ENCODE measurements at places on chromosomes 12 and 14.

- DNase-seq: no peak
Measured at GRCh38 chr12:53750812-53751335, 905 bp downstream of the CISTR start.

- DNase-seq: no peak
Measured at GRCh38 chr12:3361146-3361545, 129.9 kb upstream of the PRMT8 start.

GRCh38 chr14:53003776-53004175, 52.9 kb upstream of the FERMT2 start:
- DNase-seq: no peak

GRCh38 chr12:19779395-19780056, 340.2 kb downstream of the AEBP2 start:
- DNase-seq: no peak

- DNase-seq: no peak
Measured at GRCh38 chr12:41293011-41293410, 104.9 kb downstream of the PDZRN4 start.

GRCh38 chr14:61438860-61439765, 117.7 kb downstream of the PRKCH start:
- no peak for DNase-seq

GRCh38 chr14:100321473-100322137, 1.5 kb upstream of the SLC25A47 start:
- DNase-seq: no peak

GRCh38 chr14:46139649-46140048, 511.9 kb downstream of the RPL10L start:
- no peak for DNase-seq

- DNase-seq: no peak
Measured at GRCh38 chr12:29212682-29213403, 63.8 kb downstream of the FAR2 start.

DNA sequence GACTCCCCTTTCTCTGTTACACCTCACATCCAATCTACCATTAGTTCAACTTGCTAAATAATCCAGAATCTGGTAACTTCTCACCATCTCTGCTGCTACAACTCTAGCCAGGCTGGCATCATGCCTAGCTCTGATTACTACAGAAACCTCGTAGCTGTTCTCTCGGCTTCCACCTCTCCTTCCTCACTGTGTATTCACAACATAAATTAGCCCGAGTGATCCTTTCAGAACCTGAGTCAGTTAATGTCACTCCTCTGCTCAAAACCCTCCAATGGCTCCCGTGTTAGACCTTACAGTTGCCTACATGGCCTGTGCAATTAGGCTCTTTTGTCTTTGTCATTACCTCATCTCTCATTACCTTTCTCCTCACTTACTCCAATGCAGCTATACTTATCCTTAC, 139.4 kb downstream of the PDE3A start:
- DNase-seq: no peak

- DNase-seq: no peak
Measured at GRCh38 chr14:45060551-45060950, 23.4 kb upstream of the PRPF39 start.

- no peak for DNase-seq
Measured at GRCh38 chr12:62698701-62699101, 232.1 kb downstream of the MON2 start.

GRCh38 chr14:72478471-72478893, 415.4 kb downstream of the DPF3 start:
- no peak for DNase-seq

- peak; percentile 68 for DNase-seq
Measured at GRCh38 chr14:102046337-102047278, 40.2 kb downstream of the HSP90AA1 start.

- no peak for DNase-seq
Measured at GRCh38 chr14:59186306-59186705, 2.2 kb upstream of the DAAM1 start.

GRCh38 chr14:77955816-77956484, 156.0 kb downstream of the ADCK1 start:
- DNase-seq: no peak

DNA sequence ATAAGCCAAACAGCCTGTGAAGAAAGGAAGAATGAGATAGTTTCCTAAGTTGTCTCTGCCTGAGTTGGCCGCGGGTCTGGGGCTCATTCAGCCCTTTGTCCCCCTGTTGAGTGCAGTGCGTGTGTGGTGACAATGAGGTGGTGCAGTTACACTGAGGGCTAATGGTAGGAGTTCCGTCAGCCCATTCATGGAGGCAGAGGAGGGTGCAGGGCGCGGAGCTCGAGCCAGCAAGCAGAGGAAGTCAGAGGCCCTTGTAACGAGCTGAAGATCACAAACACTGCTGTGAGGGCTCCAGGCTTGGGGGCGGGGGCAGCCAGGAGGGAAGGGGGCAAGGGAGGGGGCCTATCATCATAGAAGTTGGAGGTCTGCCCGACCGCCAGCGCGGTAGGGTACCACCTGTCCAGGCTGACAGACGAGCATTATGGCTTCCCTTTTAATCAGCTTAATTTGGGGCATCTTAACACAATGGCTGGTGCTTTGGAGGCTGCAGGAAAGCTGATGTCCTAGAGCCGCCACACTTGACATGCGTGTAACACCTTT, 20.5 kb downstream of the CCND2 start:
- no peak for DNase-seq

GRCh38 chr12:51334764-51335163, 10.8 kb upstream of the BIN2 start:
- no peak for DNase-seq

- no peak for DNase-seq
Measured at GRCh38 chr12:46556105-46556559, 183.6 kb upstream of the SLC38A2 start.

DNA sequence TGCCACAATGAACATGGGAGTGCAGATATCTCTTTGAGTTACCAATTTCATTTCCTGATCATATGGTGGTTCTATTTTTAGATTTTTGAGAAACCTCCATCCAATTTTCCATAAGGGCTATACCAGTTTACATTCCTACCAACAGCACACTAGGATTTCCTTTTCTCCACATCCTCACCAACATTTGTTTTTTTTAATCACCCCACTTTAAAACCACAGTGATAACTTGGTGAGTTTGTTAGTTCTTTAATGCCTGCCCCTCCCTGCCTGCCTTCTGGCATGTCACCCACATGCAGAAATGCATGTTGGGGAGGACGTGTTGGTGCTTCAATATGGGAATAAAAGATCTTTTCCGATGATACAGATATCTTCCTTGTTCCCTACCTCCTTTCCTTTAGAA, 167.9 kb downstream of the CAND1 start:
- no peak for DNase-seq

DNA sequence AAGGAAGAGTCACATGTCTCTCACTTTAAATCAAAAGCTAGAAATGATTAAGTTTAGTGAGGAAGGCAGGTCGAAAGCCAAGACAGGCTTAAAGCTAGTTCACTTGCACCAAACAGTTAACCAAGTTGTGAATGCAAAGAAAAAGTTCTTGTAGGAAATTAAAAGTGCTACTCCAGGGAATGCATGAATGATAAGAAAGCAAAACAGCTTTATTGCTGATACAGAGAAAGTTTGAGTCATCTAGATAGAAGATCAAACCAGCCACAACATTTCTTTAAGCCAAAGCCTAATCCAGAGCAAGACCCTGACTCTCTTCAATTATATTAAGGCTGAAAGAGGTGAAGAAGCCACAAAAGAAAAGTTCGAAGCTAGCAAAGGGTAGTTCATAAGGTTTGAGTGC, 193.6 kb downstream of the MSRB3 start:
- no peak for DNase-seq

DNA sequence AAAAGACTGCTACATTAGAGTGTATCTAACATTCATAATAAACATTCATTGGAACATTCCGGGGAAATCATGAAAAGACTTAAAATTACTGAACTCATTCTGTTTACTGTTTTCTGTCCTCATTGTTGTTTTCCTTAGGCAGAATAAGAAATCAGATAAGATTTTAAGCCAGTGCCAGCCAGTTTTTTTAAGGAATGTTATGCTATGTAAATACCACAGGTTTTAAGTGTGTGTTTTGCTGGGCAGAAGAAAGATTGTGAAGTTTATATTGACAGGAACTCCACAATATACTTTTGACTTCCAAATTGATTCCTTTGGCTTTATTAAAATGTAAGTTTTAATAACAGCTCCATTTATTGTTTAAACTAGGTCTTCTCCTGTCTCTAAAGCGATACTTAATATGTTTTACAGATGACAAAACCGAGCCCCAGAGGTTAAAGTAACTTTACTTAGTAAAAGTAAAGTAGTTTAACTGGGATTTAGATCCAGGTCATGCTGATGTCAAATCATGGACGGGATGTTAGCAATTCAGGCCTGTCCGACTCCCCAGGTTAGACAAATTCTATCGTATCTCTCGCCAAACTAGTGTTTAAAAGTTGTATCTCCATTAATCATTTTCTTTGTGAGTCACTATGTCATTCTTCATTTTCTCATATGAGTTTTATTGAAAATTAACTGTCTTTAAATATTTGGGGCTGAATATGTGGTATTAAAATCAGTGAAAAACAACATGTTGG, 1.7 kb downstream of the LARP4 start:
- peak; percentile 12 for DNase-seq

GRCh38 chr14:95980402-95980801, 58.8 kb upstream of the C14orf132 start:
- no peak for DNase-seq

DNA sequence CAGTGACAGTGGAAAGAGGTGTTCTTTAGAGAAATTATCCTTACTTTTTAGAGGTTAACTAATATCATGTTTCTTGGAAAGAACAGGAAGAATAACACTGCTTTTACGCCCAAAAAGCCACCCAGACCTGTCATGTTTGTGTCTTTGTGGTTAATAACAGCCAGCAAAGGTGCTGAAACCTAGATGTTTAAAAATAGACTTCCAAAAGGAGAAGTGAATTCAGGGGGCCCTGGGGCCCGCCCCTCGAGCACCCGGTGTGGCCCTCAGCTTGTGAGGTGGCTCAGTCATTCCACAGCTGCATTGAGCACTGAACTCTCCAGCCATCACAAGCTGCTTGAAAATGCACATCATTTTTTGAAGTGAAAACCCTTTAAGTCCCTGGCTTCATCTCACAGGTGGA, 20.8 kb upstream of the AMN start:
- no peak for DNase-seq

GRCh38 chr14:94646481-94646880, 34.3 kb downstream of the SERPINA3 start:
- DNase-seq: no peak

DNA sequence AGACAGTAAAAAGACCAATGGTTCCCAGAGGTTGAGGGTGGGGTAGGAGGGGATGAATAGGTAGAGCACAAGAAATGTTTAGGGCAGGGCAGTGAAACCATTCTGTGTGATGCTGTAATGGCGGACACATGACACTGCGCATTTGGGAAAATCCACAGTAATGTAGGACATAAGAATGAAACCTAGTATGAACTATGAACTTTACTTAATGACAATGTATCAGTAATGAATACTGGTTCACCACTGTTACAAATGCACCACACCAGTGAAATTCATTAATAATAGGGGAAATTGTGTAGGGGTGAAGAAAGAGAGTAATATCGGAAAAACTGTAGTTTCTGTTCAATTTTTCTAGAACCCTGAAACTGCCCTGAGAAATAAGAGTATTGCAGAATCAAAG, 5.6 kb downstream of the ERH start:
- DNase-seq: no peak

DNA sequence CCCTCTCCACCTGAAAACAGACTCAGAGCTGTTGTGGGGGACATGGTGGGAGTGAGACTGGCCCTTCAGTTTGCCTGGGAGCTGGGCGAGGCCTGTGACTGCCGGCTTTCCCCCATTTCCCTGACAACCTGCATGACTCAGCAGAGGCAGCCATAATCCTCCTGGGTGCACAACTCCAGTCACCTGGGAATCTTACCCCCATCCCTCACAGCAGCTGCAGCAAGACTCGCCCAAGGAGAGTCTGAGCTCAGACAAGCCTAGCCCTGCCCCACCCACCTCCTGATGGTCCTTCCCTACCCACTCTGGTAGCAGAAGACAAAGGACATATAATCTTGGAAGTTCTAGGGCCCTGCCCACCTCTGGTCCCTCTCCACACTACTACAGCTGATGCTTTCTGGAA, 207.3 kb upstream of the ARID2 start:
- DNase-seq: no peak

DNA sequence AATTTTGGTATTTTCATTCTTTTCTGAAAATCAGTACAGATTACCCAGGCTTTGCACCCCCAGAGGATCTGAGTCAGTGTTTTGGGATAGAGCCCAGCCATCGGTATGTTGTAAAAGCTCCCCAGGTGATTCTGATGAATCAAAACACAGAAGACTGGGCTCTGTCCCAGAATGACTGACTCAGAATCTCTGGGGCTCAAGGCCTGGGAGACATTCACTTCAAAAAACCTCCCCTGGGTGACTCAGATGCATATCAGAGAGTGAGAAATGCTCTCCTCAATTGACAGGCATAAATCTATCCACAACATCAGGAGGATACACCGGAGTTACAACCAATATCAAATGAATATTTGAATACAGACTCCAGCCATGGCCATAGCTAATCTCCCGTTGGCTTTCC, 32.6 kb downstream of the SLC35F4 start:
- no peak for DNase-seq

DNA sequence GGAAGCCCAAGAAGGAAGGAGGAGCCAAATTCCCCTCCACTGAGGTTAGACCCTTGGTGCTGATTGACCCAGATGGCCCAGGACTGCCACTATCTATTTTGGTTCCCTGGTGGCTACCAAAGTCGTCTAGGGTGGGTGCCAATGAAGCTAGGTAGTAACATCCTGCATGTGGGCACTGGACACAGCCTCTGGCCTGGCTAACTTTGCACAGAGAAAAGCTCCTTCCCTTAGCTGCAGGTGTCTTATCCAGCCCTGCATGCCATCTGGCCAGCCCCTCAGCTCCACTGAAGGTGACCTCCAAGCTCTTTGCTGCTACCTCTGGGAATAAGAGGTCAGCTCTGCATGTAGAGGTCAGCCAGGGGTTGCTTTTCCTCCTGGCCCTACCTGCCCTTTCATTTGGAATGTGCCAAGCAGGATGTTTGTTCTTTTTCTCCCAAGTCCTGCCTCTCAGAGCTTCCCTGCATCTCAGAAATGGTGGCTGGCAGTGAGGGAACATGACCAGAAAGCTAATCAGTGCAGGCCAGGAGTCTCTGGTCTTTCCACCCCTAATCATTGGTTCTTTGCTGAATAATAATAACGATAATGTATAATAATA, 34.0 kb downstream of the JDP2 start:
- DNase-seq: no peak

- DNase-seq: no peak
Measured at GRCh38 chr12:1796515-1797010, 23.8 kb upstream of the LRTM2 start.

DNA sequence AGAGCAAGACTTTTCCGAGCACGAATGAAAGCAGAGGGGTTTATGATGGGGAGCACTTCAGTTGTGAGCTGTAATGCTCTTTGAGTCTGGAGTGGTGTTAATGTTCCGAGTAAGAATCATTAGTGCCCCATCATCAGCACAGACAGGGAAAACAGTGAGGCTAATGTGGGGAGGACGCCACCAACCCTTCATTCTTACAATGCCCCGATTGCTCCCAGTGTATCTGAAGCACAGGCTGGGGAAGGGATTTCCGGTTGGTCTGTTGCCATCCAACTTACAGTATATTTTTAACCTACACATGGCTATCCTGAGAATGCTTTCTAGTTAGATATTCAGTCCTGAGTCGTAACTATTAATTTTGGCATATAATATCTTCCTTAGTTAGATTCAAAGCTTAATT, 141.6 kb downstream of the APAF1 start:
- no peak for DNase-seq

- DNase-seq: no peak
Measured at GRCh38 chr12:51005671-51006070, 20.5 kb downstream of the SLC11A2 start.
